MM.1S (cell line): ENCODE measurements at places on chromosomes 6 and 20.

DNA sequence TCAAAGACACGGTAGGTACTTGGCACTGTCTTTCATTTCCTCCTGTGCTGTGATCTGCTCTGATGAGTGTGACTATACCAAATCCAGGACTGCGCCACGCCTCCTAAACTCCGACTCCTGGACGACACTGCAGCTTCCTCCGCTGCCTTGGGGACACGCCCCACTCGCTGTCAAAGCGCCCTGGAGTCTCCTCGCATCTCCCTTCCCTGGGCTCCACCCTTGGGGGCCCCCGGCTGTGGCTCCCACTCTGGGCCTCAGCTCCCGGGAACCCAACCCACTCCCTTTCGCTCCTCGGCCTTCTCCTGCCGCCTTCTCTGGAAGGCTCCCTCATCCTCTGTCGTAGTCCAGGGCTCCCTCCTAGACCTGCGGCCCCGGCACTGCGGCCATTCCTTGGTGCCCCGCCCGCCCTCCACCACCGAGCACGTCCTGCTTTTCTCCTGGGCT, 61.2 kb downstream of the RSPH3 start:
- no peak for DNase-seq

GRCh38 chr6:88445188-88445965, 279.2 kb upstream of the CNR1 start:
- DNase-seq: no peak

GRCh38 chr6:17473554-17473953, 80.2 kb downstream of the CAP2 start:
- DNase-seq: no peak

DNA sequence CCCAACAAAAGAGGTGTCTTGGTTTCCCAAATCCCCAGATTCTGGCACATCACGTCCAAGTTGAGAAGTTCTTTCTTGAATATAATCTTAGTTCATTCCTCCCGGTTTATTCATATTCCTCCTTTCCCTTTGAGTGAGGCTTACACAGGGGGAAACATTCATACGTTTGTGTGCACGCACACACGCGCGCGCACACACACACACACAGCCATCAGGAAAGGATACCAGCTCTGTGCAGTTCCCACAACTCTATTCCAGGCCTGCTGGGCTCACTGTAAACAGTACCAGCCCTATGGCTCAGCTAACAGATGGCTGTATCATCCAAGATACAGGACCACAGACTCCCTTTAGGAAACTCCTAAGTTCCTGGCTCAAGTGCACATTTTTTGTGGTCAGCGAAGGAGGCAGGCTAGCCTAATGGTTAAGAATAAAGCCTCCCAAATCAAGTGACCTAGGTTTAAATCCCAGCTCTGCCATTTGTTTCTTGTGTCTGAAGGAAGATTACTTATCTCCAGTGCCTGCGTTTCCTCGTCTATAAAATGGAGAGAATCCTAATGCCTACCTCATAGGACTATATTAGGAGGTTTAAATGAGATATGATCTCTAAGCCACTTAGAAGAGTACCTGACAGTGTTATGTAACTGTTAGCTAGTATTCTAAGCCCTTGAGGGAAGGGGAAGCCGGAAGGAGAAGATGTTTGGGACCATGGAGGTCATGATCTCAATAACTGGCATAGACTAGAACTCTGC, 3.7 kb upstream of the TAF8 start:
- no peak for DNase-seq

GRCh38 chr6:158086504-158087223, 81.4 kb downstream of the SERAC1 start:
- DNase-seq: no peak

DNA sequence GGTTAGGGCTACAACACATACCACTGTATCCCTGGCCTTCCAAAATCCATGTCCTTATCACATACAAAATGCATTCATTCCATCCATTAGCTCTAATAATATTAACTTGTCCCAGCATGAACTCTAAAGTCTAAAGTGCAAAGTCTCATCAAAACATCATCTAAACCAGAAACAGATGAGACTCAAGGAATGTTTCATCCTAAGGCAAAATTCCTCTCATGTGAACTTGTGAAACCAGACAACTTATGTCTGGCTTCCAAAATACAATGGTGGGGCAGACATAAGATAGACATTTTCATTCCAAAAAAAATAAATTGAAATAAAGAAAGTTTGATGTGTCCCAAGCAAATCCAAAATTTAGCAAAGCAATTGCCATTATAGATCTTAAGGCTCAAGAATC, 257.4 kb downstream of the HTR1B start:
- no peak for DNase-seq

GRCh38 chr6:90294614-90294988, 2.0 kb downstream of the BACH2 start:
- peak; percentile 19 for DNase-seq

DNA sequence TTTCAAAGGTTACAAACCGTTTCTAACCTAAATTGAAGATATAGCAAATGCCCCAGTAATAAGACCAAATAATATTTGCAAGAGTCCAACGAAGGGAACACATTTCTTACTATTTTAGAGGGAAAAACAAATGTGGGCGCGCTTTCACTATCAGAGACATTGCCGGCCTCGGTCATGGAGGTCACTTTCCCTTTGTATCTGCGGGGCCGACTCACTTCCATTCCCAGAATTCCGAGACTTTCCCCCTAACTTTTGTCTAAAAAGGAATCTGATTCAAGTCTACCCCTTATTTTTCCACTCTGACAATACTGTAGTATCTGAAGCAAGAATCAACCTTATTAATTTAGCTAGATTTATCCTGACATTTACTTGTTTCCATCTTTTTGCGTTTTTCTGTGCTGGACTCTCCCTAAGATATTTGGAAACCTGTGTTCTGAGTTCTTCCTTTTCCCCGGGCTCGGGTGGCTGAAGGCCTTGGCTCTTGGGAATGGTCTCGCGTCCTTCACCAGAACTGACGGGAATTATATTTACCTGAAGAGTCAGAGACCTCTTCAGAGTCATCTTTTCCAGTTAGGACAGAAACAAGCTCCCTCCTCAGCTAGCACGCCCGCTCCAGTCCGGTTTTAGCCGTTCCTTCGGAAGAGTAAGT, 71.8 kb upstream of the ZNF184 start:
- DNase-seq: no peak

- no peak for DNase-seq
Observed at GRCh38 chr6:150119173-150119572, 23.7 kb upstream of the PPP1R14C start.

DNA sequence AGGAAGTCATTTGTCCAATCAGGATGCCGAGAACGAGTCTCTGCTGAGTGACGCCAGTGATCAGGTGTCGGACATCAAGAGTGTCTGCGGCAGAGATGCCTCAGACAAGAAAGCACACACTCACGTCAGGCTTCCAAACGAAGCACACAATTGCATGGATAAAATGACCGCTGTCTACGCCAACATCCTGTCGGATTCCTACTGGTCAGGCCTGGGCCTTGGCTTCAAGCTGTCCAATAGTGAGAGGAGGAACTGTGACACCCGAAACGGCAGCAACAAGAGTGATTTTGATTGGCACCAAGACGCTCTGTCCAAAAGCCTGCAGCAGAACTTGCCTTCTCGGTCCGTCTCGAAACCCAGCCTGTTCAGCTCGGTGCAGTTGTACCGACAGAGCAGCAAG, 281.5 kb downstream of the TSHZ2 start:
- no peak for DNase-seq

- no peak for DNase-seq
Observed at GRCh38 chr6:108947114-108947854, 99.1 kb downstream of the ARMC2 start.

DNA sequence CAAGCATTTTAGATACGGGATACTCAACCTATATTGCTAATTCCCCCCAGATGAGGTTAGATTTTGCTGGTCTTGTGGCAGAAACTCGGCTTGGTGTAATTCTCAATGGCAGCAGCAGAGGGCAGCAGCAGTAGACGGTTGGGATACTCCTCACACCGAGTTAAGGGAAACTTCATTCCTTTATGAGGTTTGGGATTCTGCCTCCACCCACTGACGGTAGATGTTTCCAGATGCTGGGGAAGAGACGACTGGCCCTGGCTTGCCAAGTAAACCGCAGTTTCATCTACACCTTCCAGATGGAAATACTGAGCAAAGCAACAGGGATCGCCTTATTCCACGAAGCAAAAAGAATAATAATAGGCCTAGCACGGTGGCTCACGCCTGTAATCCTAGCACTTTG, 8.2 kb upstream of the TBC1D7 start:
- peak; percentile 53 for DNase-seq

- no peak for DNase-seq
Observed at GRCh38 chr20:40191573-40191972, 497.5 kb downstream of the MAFB start.

- no peak for DNase-seq
Observed at GRCh38 chr6:17980329-17980728, 7.1 kb downstream of the KIF13A start.

- no peak for DNase-seq
Observed at GRCh38 chr6:121835662-121836061, 400.2 kb downstream of the GJA1 start.

DNA sequence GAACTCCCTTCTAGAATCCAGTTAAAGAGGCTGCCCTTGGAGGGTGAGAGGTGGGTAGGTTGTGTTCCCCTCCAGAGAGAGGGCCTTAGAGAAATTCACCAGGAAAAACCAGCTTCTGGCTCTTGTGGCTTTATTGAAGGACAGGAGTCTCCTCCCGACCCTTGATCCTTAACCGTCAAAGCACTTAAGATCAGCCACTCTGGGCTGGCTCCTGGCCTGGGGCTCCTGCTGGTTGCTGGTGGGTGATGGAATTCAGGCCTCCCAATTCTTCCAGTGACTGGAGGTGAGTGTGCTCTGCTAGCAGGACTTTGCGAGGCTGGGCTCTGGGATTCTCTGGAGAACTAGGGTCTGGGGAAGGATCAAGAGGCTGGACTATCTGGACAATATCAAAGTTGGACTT, 75.6 kb upstream of the LGSN start:
- no peak for DNase-seq

GRCh38 chr6:36054956-36055355, 27.3 kb downstream of the MAPK14 start:
- peak; percentile 19 for DNase-seq

- DNase-seq: no peak
Observed at GRCh38 chr20:3663031-3663701, at the start of gene GFRA4. GFRA4 (minus strand) TSS chr20:3663399; CDS start chr20:3663399, 0 bp downstream.

GRCh38 chr20:20473657-20474056, 105.8 kb downstream of the INSM1 start:
- DNase-seq: no peak

DNA sequence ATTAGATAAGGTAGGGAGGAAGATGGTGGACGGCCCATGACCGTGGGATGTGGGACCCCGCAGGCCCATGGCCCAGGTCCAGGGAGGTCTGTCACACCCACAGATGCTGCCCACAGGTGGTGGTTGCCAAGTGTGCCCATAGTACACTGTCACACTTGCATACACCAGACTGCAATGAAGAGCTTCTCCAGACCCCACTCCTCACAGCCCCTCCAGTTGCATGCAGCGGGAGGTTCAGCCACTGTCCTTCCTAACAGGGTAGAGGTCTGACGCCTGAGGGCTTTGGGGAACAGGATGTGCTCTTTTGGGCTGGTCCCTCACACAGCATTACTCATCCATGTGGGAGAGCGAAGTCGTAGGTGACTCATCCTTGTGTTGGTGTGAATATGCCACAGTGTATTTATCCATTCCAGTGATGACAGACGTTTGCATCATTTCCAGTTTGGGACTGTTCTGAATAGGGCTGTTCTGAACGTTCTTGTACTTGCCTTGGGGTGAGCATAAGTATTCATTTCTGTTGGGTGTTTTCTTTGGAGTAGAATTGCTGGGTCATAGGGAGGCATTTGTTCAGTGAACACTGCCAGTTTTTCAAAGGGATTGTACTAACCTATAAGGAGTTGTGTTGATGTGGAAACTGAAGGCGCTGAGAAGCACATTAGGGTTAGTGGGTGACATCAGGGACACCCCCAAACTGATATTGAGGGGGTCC, 10.1 kb upstream of the PYGB start:
- no peak for DNase-seq

DNA sequence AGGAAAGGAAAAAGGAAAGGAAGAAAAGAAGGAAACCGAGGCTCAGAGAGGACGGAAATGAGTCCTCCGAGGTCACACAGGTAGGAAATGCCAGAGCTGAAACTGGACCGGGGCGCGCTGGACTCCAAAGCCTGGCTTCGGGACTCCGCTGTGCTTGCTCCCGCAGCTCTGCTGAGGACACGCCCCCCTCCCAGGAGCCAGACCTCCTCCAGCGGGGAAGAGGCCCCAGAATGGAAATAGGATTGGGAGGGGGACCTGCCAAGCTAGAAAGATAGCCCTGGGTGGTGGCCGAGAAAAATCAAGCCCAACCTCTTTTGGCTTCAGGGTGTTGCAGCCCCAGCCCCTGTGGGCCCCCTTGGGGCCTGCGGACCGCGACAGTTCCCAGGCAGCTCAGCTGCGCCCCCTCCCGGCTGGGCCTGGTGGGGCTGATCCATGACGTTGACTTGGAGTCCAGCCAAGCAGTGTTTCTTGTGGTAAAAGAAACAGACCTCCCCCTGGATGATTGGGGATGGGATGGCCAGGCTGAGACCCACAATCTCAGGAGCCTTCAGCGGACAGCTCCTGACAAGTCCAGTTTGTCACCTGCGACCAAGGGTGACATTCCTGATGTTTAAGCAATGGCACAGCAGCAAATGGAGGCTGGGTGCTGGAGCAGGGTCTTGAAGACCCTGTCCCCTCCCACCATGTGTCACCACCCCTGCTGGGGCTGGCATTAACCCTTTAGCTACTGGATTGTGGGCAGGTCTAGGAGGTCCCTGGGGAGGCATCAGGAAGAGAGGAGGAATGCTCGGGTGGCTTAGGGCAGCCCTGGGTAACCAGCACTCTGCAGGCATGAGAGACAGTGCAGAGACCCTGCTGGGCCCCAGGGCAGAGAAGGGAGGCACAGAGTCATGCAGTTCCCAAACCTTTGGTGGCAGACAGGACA, 55.4 kb downstream of the RIPOR3 start:
- peak; percentile 48 for DNase-seq

- no peak for DNase-seq
Observed at GRCh38 chr6:40563111-40563510, 24.1 kb downstream of the LRFN2 start.

- DNase-seq: no peak
Observed at GRCh38 chr6:45667300-45667699, 289.6 kb upstream of the SUPT3H start.

DNA sequence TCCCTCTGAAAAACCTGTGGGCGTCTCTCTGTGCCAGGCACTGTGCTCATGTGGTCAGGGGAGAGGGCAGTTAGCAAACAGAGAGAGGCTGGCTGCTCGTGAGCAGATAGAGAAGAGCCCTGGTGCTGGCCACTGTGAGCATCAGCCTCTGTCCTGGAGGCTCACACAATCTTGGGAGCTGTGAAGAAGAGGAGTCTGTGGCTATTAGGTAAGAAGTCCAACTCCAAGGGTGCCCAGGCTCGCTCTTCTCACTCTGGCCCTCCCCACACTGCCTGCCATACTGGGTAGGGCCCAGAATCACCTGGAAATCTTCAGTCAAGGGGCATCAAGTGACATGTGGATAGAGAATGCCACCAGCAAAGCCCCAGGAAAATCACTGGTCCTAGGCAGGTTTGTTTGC, 14.1 kb downstream of the SCML4 start:
- no peak for DNase-seq

DNA sequence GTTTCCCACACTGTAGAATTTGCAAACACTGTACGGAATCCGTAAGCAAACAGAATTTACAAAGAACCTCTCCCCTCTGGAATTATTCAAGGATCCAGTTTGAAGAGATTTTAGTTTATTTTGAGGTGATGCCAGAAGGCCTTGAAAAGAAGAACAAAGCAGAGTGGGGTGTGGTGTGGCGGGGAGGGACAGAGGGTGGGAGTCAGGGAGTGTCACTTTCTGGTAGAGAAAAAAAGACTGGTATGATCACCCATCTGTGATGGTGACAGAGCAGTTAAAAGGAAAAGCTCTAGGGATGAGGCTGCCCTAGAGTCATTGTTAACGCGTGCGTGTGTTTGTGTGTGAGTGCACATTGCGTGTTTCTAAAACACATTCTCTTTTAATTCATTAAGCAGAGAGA, 97.0 kb upstream of the F13A1 start:
- DNase-seq: no peak
